Activated CD4-positive, alpha-beta T cell treated with anti-CD3 and anti-CD28 coated beads for 36 hours (primary cell): ENCODE measurements at places on chromosomes 7 and 10. TPM values are rescaled to one million over a fixed set of nuclear protein-coding genes. Genes with fewer than 3 reads are reported as not detected.

ZNF783 gene
- 15.4 TPM for total RNA-seq

DNA sequence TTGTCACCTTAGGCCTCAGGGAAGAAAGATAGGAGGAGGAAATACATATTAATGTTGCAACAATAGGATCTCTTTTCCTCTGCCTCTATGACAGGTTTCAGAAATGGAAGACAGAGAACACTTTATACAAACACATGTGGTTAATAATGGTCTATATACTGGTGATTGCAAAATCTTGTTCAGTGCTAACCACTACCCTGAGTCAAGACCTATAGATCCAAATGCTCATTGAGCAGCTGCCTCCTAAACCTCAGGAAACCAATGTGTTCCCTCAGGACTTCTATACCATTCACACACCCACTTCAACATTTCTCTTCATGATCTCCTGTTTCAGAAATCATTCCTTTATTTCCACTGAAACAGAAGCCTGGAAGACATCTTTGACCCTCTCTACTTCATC is 32.5 kb upstream of the VWDE start:
- H3K4me1 ChIP-seq = no peaks in the 10 kb centered on the region
- no peak overlapping the region for H3K4me3 ChIP-seq

DNA sequence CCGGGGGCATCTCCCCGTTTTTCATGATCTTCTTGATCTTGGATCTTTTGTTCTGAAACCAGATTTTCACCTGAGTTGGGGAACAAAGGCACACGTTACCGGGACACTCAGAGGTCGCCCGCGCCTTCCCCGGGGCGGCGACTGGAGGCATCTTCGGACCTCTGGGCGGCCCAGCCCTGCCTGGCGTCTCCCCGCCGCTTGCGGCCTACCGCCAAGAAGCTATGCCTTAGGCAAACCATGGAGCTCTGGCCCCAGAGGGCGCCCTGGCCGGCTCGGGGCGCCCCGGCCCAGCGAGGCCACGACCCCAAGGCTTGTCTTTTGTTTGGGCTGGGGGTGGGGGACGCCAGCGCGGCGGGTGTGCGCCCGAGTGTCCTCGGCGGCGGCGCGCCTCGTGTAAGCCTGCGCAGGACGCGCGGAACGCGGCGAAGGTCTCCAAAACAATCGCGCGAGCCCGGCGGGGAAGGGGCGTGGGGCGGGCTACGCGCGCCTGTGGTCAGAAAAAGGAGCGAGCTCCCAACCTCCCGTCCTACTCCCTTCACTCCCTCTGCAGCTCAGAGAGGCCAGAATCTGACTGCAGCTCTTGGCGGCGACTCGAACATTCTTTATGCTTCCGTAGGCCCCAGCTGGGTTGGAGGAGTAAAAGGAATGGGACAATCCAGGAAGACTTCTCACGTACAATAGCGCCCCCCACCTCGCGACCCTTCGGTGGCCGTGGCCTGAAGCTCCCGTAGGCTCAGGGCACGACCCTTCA is 3.5 kb downstream of the DLX5 start:
- no peaks in the 10 kb centered on the region for H3K36me3 ChIP-seq
- H3K4me1 ChIP-seq = peaks cover 45% of the 10 kb centered on the region
- H3K27ac ChIP-seq = no peak overlapping the region
- no peak overlapping the region for H3K4me3 ChIP-seq
- DNase-seq = no peak

DNA sequence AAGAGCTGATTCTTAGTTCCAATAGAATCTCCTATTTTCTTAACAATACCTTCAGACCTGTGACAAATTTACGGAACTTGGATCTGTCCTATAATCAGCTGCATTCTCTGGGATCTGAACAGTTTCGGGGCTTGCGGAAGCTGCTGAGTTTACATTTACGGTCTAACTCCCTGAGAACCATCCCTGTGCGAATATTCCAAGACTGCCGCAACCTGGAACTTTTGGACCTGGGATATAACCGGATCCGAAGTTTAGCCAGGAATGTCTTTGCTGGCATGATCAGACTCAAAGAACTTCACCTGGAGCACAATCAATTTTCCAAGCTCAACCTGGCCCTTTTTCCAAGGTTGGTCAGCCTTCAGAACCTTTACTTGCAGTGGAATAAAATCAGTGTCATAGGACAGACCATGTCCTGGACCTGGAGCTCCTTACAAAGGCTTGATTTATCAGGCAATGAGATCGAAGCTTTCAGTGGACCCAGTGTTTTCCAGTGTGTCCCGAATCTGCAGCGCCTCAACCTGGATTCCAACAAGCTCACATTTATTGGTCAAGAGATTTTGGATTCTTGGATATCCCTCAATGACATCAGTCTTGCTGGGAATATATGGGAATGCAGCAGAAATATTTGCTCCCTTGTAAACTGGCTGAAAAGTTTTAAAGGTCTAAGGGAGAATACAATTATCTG is 1.6 kb downstream of the LRRTM3 start:
- H3K4me1 ChIP-seq = no peaks in the 10 kb centered on the region
- H3K4me3 ChIP-seq = no peak overlapping the region
- H3K27ac ChIP-seq = no peak overlapping the region
- no peaks in the 10 kb centered on the region for H3K36me3 ChIP-seq
- no peak for DNase-seq
- H3K27me3 ChIP-seq = peaks cover 40% of the 10 kb centered on the region

OPALIN gene
- total RNA-seq = not detected

TMEM229A gene
- total RNA-seq = not detected

DNA sequence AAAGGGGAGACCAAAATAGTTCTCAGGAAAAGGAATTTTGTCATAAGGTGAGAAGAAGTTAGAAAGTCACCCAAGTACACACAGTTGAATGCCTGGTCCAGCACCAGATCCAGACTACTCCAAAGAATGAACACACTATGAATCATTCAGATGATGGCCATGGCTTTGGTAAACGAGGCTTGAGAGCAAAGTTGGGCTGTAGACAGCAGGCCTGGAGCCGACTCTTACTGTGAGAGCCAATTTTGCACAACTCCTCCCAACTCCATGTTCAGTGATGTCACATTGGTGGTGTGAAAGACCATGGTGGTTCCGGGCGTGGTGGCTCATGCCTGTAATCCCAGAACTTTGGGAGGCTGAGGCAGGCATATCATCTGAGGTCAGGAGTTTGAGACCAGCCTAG is 131.6 kb downstream of the PKD1L1 start:
- no peak for DNase-seq
- no peaks in the 10 kb centered on the region for H3K4me1 ChIP-seq
- no peaks in the 10 kb centered on the region for H3K27me3 ChIP-seq
- H3K27ac ChIP-seq = no peak overlapping the region
- no peaks in the 10 kb centered on the region for H3K36me3 ChIP-seq

SHH gene
- not detected for total RNA-seq

DNA sequence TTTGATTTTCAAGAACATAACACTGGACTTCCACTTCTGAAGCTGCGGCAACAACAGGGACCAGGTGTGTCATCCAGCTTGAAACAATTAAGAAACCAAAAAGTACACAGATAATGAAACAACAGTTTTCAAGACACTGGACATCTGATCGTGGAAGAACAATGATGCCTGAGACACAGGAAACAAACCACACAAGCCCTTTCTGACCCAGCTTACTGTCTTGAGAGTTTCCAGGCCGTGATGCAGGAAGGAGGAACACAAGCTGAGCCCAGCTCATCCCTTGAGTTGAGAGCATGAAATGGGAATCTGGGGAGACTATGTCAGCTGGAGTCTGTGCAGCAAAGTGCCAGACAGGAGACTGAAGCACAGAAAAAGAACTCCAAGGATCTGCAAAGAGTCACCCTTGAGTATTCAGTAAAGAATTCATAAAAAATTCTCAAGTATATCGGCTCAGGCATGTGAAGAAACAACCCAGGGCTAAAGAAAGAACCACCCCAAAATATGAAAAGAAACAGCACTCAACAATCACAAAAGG is 91.6 kb downstream of the RNF32 start:
- no peak overlapping the region for H3K4me3 ChIP-seq
- no peak for DNase-seq
- no peaks in the 10 kb centered on the region for H3K27me3 ChIP-seq
- H3K36me3 ChIP-seq = peaks cover 58% of the 10 kb centered on the region
- H3K4me1 ChIP-seq = no peaks in the 10 kb centered on the region

- H3K27ac ChIP-seq = no peak overlapping the region
- no peaks in the 10 kb centered on the region for H3K36me3 ChIP-seq
- no peaks in the 10 kb centered on the region for H3K4me1 ChIP-seq
- no peak overlapping the region for H3K4me3 ChIP-seq
- H3K27me3 ChIP-seq = peaks cover 8% of the 10 kb centered on the region
Measured at GRCh38 chr7:94011714-94012353, 7.7 kb upstream of the BET1 start.

DNA sequence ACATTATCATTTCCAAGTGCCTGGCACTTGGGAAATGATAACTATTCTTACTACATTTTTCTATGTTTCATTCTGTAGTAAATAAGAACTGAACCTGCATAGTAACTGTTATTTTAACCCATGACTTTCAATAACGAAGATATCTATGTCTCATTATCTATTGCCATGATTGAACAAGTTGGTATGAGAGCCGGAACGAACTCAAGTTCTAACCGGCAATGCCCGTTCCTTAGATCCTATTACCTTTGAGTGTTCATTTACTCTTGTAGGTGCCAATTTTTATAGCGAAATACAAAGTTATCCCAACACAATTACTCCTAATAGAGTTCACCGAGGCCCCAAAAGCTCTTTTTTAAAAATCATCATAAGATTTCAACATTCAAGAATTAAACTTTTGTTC is 885 bp upstream of the MET start:
- no peaks in the 10 kb centered on the region for H3K36me3 ChIP-seq
- H3K4me1 ChIP-seq = peaks cover 7% of the 10 kb centered on the region
- peaks cover 45% of the 10 kb centered on the region for H3K27me3 ChIP-seq
- DNase-seq = no peak
- peak overlapping the region; percentile 46 for H3K4me3 ChIP-seq
- H3K27ac ChIP-seq = no peak overlapping the region

DNA sequence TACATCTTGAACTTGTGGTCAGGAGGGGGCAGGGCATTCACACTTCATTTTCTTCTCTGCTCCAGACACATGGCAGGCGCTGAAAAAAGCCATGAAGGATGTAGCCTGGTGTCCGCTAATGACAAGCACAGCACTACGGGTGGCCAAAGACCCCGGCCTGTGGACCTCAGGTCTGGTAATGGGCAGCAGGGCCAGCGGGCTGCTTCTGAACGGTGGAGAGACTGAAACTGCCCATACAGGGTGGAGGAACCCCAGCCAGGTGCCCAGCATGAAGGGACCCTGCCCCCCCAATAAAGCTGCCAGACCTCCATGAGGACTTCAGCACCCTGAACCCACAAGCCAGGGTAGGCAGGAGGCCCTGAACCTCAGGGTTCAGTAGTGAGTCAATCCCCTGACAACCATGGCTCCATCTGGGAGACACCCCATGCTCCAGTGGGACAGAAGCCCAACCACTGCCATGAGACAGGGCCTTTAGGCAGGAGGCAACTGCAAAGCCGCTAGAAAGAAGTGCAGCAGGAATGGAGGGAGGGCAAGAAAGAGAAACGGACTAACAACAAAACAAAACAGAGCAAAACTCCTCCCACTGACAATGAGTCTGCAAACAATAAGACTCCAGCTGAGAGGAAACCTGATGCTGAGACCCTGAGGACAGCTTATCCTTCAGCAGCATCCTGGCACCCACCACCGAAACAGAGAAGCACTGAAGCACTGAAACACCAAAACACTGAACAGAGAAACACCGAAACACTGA is 140.2 kb upstream of the PPP2R2D start:
- H3K27ac ChIP-seq = no peak overlapping the region
- no peaks in the 10 kb centered on the region for H3K36me3 ChIP-seq
- H3K4me1 ChIP-seq = no peaks in the 10 kb centered on the region
- DNase-seq = no peak
- no peak overlapping the region for H3K4me3 ChIP-seq
- H3K27me3 ChIP-seq = peaks cover 16% of the 10 kb centered on the region

WIPF3 gene
- total RNA-seq = not detected

SMO gene
- 0.28 TPM for total RNA-seq

MUC12 gene
- 0.34 TPM for total RNA-seq

- DNase-seq = no peak
- H3K27me3 ChIP-seq = no peaks in the 10 kb centered on the region
- no peaks in the 10 kb centered on the region for H3K36me3 ChIP-seq
- no peaks in the 10 kb centered on the region for H3K4me1 ChIP-seq
Measured at GRCh38 chr10:46317370-46317769, 30.6 kb downstream of the ANTXRL start.

GRCh38 chr10:121157998-121158397 is 306.8 kb downstream of the WDR11 start:
- H3K27ac ChIP-seq = no peak overlapping the region
- H3K4me1 ChIP-seq = peaks cover 3% of the 10 kb centered on the region
- DNase-seq = no peak
- no peak overlapping the region for H3K4me3 ChIP-seq

- H3K4me3 ChIP-seq = no peak overlapping the region
- no peak overlapping the region for H3K27ac ChIP-seq
- no peaks in the 10 kb centered on the region for H3K4me1 ChIP-seq
- no peaks in the 10 kb centered on the region for H3K36me3 ChIP-seq
Measured at GRCh38 chr10:54559498-54559897, 241.5 kb downstream of the PCDH15 start.

DNA sequence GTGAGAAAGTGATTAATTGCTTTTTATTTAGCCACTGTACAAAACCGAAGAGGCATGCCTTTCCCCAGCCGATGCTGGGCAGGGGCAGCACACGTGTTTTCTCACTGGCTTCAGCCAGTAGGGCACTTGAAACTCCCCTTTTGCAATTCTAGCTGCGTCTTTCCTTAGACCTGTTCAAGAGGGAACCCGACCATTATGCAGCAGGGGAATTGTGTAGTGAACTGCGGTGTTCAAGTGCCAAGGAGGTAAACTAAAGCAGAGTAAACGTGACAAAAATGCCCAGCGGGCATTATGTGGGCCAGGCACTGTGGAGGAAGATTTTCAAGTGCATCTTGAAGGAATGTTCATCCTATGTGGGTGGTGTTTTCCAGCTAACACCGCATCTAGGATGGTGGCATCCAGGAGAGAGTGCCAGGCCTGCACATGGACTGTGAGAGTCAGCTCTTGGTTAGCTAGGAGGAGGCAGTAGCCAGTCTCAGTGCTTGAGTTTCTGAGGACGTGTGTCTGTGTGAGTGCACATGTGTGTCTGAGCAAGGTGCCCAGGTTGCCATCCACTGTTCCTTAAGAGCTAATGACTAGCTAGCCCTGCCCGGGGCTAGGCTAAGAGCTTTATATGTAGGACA is 3.3 kb downstream of the WIPF3 start:
- H3K4me1 ChIP-seq = peaks cover 5% of the 10 kb centered on the region
- no peaks in the 10 kb centered on the region for H3K36me3 ChIP-seq
- no peak overlapping the region for H3K27ac ChIP-seq

SEMA4G gene
- 0.84 TPM for total RNA-seq

- DNase-seq = peak; percentile 53
- H3K36me3 ChIP-seq = peaks cover 1% of the 10 kb centered on the region
- no peak overlapping the region for H3K4me3 ChIP-seq
- peaks cover 24% of the 10 kb centered on the region for H3K4me1 ChIP-seq
Measured at GRCh38 chr7:155506854-155507337, 39.5 kb downstream of the CNPY1 start.

GRCh38 chr10:70956029-70956759 is 67.8 kb upstream of the PCBD1 start:
- H3K4me3 ChIP-seq = no peak overlapping the region
- H3K27ac ChIP-seq = no peak overlapping the region
- no peak for DNase-seq
- no peaks in the 10 kb centered on the region for H3K4me1 ChIP-seq

- H3K4me1 ChIP-seq = no peaks in the 10 kb centered on the region
- no peaks in the 10 kb centered on the region for H3K27me3 ChIP-seq
- no peak overlapping the region for H3K4me3 ChIP-seq
- no peak for DNase-seq
Measured at GRCh38 chr7:134768243-134768642, 11.2 kb upstream of the CALD1 start.

BTBD16 gene
- not detected for total RNA-seq

GRCh38 chr7:120407010-120407409 is 134.0 kb downstream of the KCND2 start:
- H3K27me3 ChIP-seq = no peaks in the 10 kb centered on the region
- H3K27ac ChIP-seq = no peak overlapping the region
- H3K4me1 ChIP-seq = peaks cover 4% of the 10 kb centered on the region
- H3K36me3 ChIP-seq = no peaks in the 10 kb centered on the region
- no peak for DNase-seq

TACR2 gene
- total RNA-seq = not detected
